ENCODE measurements at places on chromosomes 7 and 10.

DNA sequence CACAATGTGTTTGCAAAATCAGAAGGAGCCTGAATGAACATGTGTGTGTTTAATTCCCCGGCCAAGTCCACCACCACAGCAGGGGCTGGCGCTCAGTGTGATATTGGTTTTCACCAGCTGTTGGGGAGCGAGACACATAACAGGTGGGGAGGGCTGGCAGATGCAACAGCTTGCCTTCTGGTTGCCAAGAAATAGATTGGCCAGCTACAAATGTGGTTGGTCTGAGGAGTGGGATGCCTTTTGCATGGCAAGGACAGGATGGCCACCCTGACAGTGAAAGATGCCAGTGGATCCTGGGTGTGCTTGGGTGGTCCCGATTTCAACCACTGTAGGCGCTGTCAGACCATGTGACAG, 292.5 kb upstream of the FZD8 start:
- DNase-seq = no peak

DNA sequence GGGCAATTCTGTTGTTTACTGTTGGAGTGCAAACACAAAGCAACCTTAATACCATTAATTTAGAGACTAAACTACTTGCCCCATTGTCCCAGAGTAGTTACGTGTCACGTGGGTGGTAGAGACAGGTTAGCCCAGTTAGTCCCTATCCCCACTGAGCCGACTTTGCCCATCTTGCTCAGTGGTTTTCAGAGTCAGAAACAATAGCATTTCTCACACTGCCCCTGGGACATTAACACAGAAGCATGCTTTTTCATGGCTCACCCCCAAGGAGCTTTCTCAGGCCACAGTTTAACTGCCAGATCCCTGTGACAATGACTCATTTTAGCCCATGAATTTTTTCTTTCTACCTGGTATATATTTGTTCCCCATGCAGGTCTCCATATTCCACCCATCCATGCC, 271.0 kb downstream of the POU6F2 start:
- no peak for DNase-seq

- no peak for DNase-seq
These were observed 26.5 kb upstream of the HECW1 start for GRCh38 chr7:43085992-43086391.

DNA sequence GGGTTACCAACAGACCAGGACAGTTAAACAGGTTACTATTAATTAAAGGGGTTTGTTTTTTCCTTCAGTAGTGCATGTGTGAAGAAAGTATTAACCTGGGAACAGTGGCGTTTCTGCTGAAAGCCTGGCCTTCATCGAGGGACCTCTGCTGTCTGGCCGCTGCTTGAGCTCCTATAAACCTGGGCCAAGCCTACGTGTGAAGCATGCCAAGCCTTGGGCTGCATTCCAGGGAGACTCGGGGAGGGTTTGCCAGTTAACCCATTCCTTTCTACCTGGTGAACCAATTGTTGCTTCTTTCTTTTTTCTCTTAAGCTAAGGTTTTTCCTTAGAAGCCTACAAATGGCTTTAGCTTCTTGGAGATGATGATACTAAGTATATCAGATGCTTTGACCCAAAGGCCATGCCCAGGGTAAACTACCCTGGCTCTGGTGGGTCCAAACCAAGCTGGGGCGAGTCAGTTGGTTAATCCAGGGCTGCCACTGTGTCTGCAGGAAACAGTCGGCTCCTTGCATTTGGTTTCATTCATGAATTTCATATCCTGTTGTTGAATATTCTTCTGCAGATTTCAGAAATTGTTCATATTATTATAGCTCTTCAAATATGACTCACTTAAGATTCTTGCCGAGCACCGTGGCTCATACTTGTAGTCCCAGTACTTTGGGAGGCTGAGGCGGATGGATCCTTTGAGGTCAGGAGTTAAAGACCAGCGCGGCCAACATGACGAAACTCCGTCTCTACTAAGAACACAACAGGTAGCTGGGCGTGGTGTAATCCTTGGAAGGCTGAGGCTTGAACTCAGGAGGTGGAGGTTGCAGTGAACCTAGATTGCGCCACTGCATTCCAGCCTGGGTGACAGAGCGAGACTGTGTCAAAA, 23.8 kb downstream of the PFKP start:
- DNase-seq = no peak

- DNase-seq = no peak
These were observed 287.1 kb upstream of the NEBL start for GRCh38 chr10:21184216-21184615.

DNA sequence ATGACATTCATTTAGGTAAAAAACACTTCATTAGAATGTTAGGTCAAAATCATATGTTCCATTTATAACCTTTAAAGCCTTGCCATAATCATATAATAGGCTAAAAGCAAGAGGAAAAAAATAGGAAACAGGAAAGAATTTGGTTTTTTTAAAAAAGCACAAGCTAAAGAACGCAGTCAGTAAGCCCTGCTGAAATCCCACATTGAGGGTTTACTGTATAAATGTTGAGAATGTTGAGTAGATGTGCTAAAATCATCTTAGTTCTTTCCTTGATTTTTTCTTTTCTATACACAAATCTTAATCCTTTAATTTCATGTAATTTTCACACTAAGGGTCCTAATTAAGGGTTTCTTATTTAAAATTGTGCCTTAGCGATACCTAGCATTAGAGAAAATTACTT, 133.0 kb downstream of the TSPAN12 start:
- DNase-seq = no peak

GRCh38 chr7:94623820-94624219, 32.1 kb downstream of the SGCE start:
- DNase-seq = no peak

DNA sequence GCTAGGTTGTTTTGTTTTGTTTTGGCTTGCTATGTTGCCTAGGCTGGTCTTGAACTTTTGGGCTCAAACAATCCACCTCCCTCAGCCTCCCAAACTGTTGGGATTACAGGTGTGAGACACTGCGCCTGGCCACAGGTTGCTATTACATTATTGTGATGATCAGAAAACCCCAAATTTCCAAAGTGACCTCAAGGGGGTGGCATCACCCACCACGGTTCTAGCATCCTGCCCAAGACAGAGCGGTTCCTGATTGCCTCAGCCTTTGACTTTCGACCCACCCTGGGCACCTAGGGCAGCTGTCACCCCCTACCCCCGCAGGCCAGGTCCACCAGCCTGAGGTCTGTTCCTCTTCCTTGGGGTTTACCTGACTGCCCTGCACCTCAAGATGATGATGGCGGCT, 28.4 kb downstream of the SBDS start:
- DNase-seq = no peak

DNA sequence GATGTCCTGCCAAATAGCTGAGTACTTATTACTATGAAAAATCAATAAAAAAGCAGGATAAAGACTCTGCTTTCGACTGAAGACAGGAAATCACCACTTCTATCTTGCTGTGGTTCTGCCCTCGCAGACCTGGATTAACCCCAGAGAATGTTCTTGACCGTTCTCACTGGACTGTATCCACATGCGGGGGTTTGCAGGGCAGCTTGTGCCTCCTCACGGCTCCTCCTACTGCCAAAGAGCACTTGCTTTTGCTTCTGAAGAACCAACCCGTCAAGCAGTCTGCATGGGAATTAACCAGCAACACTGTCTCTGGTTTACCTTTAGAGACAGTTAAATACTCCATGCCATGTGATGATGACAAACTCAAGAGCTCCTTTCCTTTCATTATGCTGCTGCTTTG, 184.0 kb downstream of the GFRA1 start:
- DNase-seq = no peak

DNA sequence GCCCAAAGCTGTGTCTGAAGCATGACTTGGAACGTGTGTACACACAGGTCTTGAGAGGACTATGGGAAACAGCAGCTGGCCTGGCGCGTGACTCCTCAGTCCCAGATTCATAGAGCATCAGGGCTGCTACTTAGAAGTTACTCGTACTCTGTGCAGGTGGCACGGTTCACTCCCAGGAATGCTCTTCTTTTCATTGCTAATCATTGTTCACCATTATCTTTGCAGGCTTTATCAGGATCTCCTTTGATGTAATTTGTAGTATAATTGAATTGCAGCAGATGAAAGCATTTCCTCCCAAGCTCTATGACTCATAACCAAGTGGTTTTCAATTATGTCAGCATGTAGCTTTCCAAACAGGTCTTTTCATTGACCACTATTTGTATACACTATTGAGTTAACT, 938.9 kb downstream of the NRG3 start:
- no peak for DNase-seq

- no peak for DNase-seq
These were observed 2.5 kb downstream of the ASB13 start for GRCh38 chr10:5663692-5664427.

DNA sequence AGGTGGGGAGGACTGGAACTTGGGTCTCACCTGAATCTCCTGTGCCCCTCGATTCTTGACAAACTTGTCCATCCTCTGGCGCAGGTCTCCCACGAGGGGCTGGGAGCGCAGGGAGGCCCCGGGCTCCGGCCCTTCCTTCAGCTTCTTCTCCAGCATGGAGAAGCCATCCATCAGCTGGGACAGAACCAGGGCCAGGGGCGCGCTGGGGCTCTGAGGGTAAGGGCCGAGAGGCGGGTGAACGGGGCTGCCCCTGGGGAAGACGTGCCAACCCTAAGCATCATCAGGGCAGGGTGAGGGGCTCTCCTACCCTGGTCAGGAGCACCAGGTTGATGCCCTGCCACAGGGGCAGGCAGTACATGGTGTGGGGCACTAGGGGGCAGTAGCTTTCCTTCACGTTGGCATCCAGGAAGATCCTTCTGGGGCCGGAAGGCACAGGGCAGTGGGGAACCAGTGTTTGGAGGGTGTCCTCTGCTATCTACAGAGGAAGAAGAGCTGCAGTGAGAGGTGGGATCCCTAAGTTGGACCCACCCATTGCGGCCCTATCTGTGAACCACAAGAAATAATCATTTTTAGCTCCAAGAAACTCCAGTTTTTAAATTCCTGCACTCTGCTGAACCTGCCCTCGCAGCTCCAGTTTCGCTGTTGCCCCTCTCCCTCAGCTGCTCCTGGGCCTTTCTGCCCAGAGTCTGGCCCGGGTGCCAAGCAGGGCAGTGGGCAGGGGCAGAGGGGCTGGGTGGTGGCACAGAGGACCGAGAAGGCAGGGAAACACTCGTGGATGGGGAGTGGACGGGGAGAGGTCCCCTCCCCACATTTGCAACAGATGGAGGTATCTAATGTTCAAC, 10.8 kb upstream of the PYROXD2 start:
- peak; percentile 25 for DNase-seq

DNA sequence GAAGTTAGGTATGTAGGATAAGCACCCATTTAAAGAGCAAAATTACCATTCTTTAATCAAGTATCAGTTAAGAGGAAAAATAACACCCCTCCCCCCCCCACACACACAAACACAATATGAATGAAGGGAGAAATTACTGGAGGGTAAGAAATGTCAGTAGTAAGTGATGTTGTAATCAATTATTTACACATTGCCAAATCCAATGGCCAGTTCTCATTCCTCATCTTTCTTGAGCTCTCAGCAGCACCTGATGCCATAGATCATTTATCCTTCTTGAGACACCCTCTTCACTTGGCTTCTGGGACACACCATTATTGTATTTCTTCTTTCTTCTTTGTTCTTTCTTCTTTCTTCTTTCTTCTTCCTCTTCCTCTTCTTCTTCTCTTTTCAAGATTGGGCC, 33.7 kb upstream of the FAM3C start:
- no peak for DNase-seq

- DNase-seq = no peak
These were observed 152.5 kb upstream of the TNS3 start for GRCh38 chr7:47734287-47734948.

GRCh38 chr7:87152897-87153641, 816 bp downstream of the DMTF1 start:
- peak; percentile 66 for DNase-seq

DNA sequence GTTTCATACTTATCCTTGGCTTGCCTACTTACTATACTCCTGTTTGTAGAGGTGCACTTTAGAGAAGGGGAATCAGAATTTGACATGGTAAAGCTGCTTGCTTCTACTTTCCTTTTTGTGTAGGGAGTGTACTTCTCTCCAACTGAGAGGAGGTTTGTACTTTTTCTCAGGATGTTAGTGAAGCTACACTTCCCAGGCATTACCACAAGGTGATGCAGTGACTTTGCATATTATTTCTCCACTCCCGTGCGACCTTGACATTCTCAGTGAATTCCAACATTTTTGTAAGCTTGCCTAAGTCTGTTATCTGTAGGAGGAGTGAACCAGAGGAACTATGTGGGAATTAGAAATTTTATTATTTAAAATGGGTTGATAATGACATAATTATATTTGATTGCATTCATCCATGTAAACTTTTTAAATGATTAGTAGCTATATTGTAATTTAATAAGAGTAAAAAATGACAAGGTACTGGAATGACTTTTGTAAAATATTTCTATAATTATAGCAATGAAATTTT, 5.2 kb downstream of the TAX1BP1 start:
- no peak for DNase-seq

- no peak for DNase-seq
These were observed 31.7 kb downstream of the POLR1F start for GRCh38 chr7:19677180-19677579.

DNA sequence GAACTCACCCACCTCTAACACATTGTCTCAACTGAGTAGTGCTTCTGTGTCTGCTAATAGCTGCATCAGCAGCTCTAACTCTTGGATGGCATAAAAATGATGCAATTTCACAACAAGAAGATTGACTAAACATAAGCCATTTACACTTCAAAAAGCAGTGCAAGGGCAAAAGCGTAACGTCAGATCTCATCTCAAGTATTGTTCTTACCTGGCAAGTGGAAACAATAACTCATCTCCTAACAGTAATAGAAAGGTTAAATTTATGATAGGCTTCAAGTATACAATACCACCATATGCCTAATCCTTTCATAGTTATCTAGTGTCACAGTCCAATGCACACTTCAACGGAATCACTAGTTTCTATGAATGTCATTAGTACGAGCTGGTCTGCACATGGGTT, 14.8 kb downstream of the TPK1 start:
- no peak for DNase-seq

DNA sequence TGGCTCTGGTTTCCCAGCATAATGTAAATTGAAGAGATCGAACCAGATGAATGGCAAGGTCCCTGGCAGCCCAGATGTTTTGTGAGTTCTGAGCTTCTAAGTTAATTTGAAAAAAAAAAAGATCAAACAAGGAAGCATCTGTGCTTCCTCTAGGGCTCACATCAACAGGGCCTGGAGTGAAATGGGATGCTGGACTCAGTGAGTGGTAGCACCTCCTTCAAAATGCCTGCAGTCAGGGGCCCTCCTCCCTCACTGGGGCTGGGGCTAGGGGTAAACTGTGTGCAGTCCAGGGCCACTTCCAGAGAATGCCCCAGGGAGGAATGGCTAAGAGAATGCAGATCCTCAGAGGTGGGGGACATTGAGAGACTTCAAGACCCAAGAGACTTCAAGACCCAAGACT, 6.0 kb upstream of the CUEDC2 start:
- DNase-seq = no peak

DNA sequence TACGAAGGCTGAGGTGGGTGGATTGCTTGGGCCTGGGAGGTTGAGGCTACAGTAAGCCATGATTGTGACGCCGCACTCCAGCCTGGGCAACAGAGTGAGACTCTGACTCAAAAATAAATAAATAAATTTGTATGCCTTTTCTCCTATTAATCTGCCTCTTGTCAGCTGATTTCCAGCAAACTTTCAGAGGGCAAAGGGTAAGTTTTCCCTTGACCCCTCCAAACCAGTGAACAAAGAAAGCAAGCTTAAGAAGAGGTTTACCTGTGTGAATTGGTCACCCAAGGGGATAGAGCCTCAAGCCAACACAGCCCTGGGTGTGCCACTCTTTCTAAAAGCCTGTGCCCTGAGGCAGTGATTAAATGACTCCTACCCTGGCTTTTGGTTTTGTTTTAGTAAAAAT, 30.8 kb downstream of the GOT1 start:
- no peak for DNase-seq

- DNase-seq = no peak
These were observed 63.4 kb downstream of the RAMP3 start for GRCh38 chr7:45220846-45221618.
